ENCODE measurements at places on chromosomes 2 and 18.

DNA sequence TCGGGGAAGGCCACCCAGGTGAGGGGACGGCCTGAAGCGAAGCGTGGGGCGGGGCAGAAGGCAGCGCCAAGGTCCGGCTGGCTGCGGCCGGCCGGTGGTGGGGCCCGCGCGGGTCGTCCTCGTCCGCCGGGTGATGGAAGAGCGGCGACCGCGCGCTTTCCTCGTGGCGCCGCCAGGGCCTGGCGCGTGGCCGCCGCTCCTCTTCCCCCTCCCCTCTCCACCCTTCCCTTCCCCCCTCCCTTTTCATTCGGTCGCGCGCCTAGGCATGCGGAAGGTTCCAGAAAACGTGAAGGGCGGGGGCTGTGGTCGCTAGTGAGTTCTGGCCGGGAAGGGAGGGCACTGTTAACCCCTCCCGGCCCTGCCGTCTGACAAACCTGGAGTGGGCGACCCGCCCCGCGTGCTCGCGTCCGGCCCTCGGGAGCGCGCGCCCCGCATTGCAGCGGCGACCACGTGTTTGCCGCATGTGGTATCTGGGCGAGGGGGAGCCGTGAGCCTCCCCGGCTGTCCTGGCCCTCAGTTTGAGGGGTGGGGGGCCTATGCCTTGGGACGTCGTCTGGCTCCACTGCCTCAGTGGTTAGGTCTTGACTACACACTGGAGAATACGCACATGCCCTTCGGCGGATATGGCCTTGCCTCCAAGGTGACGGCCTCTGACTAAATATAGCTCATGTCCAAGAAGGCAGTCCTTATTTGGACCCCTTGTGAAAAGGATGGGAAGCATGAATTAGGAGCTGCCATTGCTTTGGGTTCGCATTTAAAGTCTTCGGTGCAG, 579 bp downstream of the MAT2A start:
- DNase-seq, result peak; percentile 46

GRCh38 chr2:108588070-108588668, 53.9 kb downstream of the LIMS1 start:
- no peak for DNase-seq

GRCh38 chr2:190943706-190944105, 63.1 kb downstream of the GLS start:
- no peak for DNase-seq

DNA sequence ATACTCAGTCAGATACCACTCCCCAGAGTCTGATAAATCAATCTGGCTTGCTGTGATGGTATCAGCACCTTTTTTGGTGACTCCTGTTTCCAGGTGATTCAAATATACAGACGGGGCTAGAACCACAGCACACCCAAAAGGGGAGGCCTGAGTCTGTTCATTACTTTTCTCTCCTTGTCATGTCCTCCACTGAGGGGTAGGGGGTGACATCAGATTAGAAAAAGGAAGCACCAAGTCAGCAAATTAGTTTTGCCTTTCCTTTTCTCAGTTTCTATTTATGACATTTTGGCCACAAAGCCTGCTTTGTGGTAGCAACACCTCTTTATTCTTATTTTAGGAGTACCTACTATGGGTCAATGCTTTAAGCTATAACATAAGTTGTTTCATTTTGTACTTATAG, 127.4 kb downstream of the CCDC102B start:
- DNase-seq, result no peak

DNA sequence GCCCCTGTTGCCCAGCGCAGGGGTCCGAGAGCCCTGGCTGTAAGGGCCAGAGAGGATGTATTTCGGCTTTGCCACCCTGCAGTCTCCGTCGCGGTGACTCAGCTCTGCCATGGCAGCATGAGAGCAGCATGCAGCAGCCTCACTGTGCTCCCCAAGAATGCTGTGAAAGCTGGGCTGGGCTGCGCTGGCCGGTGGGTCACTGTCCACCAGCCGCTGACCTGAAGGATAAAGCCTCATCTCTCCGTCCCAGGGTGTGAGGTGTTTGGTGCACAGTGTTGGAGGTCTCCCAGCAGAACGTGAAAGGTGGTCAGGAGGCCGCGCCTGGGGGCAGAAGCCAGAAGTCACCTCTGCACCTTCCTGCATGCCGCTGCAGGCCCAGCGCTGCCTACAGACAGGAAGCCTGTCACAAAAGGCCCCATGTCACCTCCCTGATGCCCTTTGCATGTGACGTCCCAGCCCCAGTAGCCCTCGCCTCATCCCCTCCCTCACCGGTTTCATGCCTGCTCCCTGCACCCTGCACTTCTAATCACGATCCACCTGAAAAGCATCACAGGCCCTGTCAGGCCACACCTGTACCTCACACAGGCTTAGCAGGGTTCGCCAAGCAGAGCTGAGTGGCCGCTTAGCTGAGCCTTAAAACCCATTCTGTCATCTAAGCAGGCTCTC, 342.1 kb downstream of the EIPR1 start:
- no peak for DNase-seq

DNA sequence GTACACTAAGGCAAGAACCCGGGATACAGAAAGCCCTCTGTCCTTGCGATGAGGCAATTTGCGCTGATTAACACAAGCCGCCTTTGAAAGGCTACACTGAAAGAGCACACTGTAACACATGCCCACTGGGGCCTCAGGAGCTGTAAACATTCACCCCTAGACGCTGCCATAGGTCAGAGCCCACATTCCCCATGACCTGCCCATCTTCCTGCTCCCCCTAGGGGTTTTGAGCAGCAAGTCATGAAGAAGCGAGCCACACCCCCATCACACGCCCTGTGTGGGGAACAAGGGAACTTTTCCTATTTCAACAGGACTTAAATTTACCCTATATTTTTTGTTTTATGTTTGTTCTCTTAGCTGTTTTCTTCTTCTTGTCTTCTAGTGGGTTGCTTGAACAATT, 47.8 kb upstream of the SLC4A10 start:
- no peak for DNase-seq

All from activated CD8-positive, alpha-beta memory T cell treated with anti-CD3 and anti-CD28 coated beads for 1 hour (primary cell).